ENCODE measurements at places on chromosomes 7 and 10.

DNA sequence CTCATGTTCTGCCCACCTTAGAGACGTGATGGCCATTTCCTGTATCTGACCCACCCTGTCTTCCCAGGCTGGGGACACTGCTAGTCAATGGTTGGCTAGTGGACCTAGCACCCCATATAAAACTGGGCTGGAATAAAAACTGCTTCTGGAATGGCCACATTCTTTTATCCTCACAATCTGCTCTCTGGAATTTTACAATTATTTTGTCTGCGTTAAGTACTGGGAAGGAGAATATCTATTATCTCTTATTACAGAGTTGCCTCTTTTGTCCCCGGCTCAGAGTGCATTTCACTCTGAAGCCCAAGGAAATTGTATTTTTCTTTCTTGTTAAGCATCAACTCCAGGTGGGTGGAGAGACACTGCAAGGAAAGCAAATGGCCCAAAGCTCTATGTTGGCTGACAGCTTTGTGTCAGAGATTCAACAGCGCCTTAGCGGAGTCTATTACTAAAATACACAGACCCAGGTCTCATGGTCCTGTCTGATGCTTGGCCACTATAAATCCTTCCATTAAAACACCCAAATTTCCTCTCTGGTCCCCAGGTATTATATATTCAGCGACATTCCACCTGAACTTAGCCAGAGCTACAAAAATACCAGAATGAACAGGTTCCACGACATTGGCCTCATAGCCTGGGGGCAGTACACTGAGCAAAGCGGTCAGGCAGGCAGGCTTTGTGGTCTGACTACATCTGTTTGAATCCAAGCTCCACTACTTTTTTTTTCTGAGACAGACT lies 121.7 kb downstream of the PRPF18 start:
- DNase-seq = no peak

GRCh38 chr7:77685233-77685632 lies 11.0 kb upstream of the RSBN1L start:
- no peak for DNase-seq

DNA sequence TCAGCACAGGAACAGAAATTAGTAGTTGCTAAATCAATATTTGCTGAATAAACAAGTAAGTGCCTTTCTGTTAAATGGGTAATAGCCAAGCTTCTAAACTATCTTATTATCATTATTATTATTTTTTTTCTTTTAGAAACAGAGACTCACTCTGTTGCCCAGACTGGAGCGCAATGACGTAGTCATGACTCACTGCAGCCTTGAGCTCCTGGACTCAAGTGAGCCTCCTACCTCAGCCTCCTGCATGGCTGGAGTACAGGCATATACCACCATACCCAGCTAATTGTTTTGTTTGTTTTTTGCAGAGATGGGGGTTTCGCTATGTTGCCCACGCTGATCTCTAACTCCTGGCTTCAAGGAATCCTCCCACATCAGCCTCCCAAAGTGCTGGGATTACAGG lies 12.3 kb upstream of the ELN start:
- DNase-seq = no peak

- DNase-seq = no peak
Measured at GRCh38 chr7:158471716-158472115, 115.9 kb downstream of the PTPRN2 start.

GRCh38 chr10:48792121-48792520 lies 107.4 kb downstream of the WDFY4 start:
- DNase-seq = no peak

DNA sequence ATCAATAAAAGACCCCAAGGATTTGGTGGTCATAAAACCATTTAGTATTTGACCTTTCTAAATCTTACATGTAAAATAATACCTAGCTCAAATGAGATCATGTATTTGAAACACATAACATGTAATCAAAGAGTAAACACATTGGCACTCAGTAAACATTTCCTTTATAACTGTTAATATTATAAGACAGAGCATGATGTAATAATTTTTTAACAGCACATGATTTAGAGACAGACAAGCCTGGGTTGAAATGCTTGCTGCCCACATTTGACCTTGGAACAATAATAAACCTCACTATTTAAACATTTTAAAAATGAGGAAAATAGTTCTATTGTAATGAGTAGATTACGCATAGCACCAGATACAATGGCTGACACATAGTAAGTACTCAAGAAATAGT lies 105.2 kb upstream of the GPR141 start:
- DNase-seq = no peak

GRCh38 chr7:130187360-130187759 lies 17.8 kb downstream of the TMEM209 start:
- DNase-seq = no peak

DNA sequence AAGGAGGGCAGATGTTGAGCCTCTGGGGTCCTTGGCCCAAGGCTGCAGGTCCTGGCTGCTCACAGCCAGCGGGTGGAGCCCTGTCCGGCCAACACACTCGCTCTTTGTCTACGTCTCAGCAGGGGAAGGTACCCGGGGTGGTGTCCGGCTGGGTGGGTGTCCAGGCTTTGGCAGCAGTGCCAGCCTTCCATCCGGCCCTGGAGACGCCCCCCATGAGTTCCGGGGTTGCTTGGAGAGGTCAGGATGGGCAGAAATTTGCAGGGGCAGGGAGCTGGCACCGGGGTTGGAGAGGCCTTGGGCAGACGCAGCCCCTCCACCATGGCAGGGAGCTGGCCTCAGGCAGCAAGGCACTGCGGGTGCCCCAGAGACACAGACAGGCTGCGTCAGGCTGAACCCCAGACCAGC lies 42.2 kb upstream of the ELN start:
- no peak for DNase-seq

GRCh38 chr7:45171946-45172345 lies 14.4 kb downstream of the RAMP3 start:
- no peak for DNase-seq

- no peak for DNase-seq
Measured at GRCh38 chr7:111647881-111648280, 85.6 kb upstream of the IMMP2L start.

DNA sequence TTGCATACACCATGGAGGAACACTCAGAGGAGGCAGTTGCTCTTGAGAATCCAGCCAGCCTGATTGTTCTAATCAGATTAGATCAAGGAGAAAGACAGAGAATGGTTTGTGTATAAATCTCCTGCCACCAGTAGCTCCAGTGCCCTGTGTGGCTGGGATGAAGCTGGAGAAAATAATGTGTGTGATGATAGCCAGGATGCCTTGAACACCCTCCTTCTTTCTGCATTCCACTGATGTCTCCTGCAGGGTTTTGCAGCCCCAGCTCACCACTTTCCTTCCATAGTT lies 614.7 kb upstream of the FOXK1 start:
- no peak for DNase-seq

DNA sequence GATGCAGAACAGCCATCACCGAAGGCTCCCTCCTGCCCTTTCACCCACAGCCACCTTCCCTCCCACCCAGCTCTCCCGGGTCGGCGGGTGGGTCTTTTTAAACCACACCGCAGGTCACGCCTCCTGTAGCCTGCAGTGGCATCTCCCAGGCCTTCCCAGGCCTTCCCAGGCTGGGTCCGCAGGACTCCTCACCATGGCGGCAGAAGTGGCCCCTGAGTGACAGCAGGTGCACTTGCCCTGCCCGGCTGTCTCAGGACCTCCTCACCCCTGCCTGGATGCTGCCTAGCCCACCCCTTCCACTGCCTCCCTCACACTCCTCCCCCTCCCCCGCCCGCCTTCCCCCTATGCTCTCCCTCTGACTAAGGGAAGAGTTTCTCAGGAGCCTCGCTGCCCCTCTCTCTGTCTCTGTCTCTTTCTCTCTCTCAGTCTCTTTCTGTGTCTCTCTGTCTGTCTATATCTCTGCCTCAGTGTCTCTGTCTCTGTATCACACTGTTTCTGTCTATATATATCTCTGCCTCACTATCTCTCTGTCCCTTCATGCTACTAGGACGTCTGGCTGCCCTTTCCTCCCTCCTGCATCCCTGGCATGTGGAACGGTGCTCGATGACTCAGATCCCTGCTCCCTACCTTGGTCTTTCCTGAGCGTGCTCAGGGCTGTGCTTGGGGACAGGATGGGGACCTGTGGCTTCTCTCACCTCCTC lies 57.5 kb downstream of the GLRX3 start:
- DNase-seq = no peak

DNA sequence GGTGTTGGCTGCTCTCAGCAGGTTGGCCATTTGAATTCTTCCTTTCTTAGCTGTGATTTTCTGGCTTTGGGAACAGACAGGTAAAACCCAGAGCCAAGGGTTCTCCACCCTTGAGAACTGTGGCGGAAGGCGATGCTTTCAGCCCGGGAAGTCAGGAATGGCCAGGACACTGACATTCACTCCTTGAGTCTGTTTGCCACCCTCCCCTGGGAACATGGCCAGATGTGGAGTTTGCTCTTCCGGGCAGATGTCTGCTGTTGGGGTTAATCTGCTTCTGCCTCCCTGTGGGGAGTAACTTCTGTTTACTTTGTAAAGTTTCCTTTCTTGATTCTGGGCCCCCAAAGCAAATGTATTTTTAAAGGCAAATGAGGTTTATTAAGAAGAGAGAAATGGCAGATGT lies 17.7 kb downstream of the GATA3 start:
- no peak for DNase-seq

GRCh38 chr10:1036341-1036791 lies 10.7 kb upstream of the IDI2 start:
- DNase-seq = peak; percentile 52

- DNase-seq = no peak
Measured at GRCh38 chr10:128086003-128086863, 40.0 kb downstream of the MKI67 start.

- DNase-seq = no peak
Measured at GRCh38 chr7:157523766-157524421, 187.1 kb downstream of the DNAJB6 start.

DNA sequence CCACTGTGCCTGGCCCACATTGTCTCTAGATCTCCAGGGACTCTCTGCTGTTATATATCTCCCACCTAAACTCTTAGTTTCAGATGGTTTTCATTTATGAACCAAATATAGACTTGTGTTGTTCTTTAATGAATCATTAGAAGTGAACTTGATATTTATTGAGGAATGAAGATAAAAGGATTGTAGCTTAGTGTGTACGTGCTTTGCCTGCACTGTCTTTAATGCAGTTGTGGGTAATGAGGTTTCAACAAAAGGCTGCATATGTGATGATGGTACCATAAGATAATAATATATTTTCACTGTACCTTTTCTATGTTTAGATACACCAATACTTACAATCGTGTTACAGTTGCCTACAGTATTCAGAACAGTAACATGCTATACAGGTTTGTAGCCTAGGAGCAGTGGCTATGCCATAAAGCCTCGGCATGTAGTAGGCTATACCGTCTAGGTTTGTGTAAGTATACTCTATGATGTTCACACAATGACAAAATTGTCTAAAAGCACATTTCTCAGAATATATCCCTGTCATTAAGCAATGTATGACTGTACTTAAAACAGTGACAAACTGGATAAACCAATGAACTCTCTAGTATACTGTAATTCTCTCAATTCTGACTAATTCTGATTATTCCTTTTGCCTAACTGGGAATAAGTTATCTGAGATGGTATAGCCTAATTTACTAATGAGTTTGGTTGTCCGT lies 25.2 kb downstream of the VCL start:
- DNase-seq = peak; percentile 33

DNA sequence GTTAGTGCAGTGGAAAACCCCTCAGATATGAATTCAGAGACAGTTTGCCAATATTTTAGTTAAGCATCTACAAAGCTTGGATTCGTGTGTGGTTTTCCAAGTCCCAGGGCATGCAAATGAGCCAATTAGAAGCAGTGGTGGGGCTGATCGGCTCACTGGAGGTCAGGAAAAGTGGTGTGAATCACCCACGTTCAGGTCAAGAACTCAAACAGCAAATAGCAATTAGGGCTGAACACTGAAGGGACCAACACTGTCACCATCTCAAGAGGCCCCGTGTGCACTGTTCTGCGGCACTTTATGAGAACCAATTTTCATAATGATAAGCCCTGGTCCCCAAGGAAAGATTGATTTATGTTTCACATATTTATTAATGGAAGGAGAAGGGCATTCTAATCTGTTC lies 68.9 kb downstream of the ADARB2 start:
- no peak for DNase-seq

- DNase-seq = no peak
Measured at GRCh38 chr7:6590645-6591110, 857 bp downstream of the INTS15 start.

DNA sequence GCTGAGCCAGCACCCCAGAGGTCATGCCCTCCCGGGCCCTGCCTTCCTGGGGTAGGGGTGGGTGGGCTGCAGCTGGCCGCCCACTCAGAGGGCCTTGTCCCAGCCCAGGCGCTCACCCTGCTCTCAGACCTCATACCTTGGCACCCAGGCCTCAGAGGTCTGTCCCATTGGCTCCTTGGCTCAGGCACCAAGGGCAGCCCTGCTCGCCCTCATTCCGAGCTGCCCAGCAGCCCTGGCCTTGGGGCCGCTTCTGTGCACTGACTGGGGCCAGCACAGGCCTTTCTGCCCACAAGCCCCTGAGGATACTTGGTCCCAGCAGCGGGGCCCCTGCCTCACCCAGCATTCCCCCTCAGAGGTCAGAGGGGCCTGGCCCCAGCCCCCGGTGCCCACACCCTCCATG lies 34.3 kb downstream of the YKT6 start:
- no peak for DNase-seq

DNA sequence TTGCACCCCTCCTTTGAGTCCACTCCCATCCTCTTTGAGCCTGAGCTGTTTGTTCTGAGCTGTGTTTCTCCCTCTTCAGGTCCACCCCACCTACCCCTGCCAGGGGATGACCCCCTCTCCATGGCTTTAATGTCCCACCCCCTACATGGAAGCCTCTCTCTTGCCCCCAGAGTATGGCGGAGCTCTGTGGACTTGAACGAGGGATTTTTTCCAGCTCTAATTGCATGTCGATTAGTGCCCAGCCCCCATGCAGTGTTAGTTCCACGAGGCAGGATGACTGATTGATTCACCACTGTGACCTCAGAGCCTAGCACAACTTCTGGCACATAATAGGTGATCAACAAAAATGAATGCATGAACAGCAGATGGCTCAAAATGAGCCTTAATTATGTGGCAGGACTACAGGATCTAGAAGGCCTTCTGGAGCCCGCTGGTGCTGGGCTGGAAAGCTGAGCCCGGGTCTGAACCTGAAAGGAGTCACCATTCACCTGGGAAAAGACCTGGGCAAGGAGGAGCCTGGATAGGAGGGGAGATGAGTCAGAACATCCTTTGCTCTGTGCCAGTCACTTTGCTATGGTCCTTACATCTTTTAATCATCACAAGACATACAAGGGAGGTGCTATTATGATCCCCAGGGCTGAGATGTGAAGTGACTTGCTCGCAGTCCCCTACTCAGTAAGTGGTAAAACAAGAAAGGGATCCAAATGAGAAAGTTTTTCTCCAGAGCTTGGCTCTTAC lies 17.1 kb upstream of the SLC18A2 start:
- no peak for DNase-seq

DNA sequence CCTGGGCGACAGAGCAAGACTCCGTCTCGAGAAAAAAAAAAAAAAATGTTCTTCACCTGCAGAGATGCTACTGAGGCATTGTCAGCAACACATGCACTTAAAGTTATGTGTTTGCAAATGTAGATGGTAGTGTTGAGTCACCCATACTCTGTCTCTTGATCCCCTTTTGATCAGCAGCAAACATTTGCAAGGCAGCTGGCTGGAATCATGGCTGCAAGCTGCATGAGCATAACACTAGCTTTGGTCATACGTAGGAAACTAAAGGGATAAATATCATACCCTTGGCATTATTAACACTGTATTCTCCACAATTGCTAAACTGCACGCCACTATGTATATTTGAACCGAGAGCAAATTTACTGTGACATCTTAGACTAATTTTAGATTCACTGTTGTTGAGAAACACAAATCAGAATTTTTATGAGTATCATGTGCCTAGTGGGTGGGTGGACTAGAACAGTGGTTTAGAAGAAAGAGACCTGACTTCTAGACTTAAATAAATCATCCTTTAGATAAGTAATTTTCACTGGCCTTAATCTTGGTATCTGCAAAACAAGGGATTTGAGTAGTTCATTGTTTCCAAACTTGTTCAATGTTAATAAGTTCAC lies 229.3 kb upstream of the MEOX2 start:
- no peak for DNase-seq
